Muscle of back (tissue), 13 donors: ENCODE measurements at places on chromosomes 4 and X. TPM values are rescaled to one million over a fixed set of nuclear protein-coding genes. Genes with fewer than 3 reads are reported as not detected.

The ERAS gene
- not detected for polyA plus RNA-seq

The CXCL6 gene
- polyA plus RNA-seq = 0.30 TPM

GRCh38 chr4:43047058-43047457 lies 154.5 kb downstream of the GRXCR1 start:
- DNase-seq = peak; percentile 56

DNA sequence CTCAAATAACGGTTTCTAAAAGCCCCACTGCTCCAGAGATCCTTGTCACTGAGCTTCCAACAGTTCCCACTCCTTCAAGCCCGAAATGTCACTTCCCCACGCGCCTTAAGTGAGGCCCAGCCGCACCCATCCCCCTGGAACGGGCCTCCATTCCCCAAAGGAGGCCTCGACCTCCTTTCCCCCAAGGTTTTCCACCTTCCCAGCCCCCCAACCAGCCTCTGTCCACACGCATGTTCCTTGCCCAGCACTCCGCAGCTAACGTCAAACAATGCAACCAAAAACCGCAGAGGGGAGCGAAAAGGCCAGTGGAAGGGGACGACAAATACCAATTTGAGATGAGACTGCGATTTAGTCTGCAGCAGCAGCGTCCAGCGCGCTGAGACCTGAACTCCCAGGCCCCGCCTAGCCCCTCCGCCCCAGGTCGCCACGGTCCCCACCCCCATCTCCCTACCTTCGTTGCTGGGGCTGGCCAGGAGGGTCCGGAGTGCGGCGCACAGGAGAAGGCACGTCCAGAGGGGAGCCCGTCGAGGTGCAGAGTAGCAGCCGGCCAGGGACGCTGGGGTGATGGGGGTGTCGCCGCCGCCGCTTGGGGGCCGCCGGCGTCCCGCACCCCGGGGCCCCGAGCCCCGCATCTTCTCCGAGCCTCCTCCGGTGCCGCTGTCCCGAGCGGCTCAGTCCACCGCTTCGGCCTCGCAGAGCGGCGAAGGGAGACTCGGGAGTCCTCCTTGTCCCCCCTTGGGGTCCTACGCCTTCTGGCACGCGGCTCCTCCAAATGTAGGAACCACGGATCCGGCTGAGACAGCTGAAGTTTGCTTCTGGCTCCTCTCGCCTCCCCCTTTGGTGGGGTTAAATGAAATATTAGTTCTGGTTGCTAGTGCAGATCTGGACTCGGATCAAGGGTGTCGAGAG lies 924 bp downstream of the EPHA5 start:
- DNase-seq = peak; percentile 52

- no peak for DNase-seq
These were observed 34.6 kb downstream of the JAKMIP1 start for GRCh38 chr4:6165766-6166165.

DNA sequence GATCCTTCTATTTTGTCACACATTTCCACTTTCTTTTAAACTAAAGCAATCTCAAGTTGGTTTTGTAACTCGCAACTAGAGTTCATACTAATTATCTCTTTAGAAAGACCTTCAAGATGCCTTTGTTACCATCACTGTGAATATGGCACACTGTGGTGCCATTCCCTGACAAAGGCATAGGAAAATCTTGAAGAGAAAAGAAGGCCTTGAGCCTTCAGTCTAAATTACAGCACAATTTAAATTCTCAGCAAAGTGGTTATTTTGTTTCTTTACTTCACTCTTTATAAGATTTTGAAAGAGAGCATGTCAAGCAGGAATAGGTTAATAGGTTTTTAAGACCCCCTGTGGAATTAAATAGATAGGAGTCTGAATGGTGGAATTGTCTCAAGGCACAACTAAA lies 89.0 kb upstream of the BANK1 start:
- DNase-seq = no peak

DNA sequence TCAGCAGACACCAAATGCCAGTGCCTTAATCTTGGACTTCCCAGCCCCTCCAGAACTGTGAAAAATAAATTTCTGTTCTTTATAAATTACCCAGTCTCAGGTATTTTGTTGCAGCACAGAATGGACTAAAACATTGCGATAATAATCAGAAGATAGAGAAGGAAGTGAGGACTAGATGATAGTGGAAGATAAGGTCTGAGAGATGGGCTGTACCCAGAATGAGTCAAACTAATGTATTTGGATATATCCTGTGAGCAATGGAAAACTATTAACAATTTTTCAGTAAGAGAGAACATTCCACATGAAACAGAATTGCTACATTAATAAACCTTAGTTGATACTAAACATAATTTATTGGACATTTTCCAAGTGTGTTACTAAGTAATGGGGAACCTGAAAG lies 93.3 kb downstream of the FANCB start:
- DNase-seq = no peak

DNA sequence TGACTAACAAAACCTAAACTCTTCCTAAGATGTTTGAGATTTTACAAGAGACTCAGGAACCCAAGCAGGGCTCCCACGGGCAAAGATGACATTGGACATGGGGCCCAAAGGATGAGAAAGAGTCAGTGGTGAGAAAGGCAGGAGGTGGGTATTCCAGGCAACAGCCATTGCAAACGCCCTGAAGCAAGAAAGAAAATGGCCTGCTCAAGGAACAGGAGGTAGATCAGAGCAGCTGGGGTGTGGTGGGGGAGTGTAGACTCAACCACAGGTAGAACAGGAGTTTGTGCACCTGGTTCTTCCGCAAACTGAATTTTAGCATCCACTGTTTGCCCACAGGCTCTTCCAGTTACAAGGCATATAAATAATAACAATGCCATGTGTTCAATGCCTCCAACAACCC lies 3.3 kb downstream of the PPP2R2C start:
- DNase-seq = no peak

DNA sequence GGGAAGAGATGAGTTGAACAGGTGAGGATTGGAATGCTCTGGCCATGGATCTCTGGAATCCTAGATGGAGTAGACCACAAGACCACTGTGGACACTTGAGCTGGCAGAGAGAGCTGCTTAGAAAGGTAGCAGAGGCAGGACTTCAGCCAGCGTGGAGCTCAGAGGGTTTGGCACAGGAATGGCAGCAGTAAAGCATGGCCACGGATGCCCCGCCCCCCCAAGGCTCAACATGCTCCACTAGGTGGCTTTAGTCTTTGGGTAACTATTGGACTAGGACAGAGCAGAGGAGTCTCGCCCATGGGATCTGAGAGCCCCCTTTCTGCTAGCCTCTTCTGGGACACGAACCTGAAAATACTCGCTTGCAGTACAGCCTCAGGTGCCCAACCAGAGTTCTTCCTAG lies 150.1 kb upstream of the NEIL3 start:
- DNase-seq = no peak

GRCh38 chr4:55351824-55352223 lies 5.8 kb downstream of the SRD5A3 start:
- DNase-seq = no peak
